ENCODE measurements at places on chromosomes 4 and X.

DNA sequence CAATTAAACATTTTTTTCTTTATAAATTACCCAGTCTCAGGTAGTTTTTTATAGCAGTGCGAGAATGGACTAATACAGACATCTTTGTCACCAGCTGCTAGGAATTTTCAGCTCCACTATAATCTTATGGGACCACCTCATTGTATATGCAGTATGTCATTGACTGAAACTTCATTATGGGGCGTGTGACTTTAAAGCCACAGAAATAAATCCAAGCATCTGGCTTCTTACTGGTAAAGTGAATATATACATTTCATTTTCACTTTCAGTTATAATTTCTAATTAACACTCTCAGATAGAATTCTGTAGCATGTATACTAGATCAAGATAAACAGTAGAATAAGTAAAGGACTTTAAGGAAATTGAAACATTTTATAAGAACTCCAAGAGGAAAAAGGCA is 21.9 kb downstream of the IL15 start:
- no peaks in the 10 kb centered on the region for H3K27me3 ChIP-seq
- no peaks in the 10 kb centered on the region for H3K36me3 ChIP-seq
- no peak overlapping the region for H3K27ac ChIP-seq
- H3K4me1 ChIP-seq, result no peaks in the 10 kb centered on the region
- DNase-seq, result no peak

GRCh38 chr4:73832651-73833237 is 3.7 kb upstream of the CXCL6 start:
- no peaks in the 10 kb centered on the region for H3K27me3 ChIP-seq
- peak; percentile 77 for DNase-seq
- peaks cover 18% of the 10 kb centered on the region for H3K4me1 ChIP-seq
- H3K36me3 ChIP-seq, result no peaks in the 10 kb centered on the region
- no peak overlapping the region for H3K4me3 ChIP-seq
- peak overlapping the region; percentile 90 for H3K27ac ChIP-seq

GRCh38 chr4:161256172-161256571 is 907.6 kb downstream of the FSTL5 start:
- H3K36me3 ChIP-seq, result no peaks in the 10 kb centered on the region
- no peaks in the 10 kb centered on the region for H3K27me3 ChIP-seq
- no peaks in the 10 kb centered on the region for H3K4me1 ChIP-seq
- DNase-seq, result no peak
- no peak overlapping the region for H3K27ac ChIP-seq
- no peak overlapping the region for H3K4me3 ChIP-seq

DNA sequence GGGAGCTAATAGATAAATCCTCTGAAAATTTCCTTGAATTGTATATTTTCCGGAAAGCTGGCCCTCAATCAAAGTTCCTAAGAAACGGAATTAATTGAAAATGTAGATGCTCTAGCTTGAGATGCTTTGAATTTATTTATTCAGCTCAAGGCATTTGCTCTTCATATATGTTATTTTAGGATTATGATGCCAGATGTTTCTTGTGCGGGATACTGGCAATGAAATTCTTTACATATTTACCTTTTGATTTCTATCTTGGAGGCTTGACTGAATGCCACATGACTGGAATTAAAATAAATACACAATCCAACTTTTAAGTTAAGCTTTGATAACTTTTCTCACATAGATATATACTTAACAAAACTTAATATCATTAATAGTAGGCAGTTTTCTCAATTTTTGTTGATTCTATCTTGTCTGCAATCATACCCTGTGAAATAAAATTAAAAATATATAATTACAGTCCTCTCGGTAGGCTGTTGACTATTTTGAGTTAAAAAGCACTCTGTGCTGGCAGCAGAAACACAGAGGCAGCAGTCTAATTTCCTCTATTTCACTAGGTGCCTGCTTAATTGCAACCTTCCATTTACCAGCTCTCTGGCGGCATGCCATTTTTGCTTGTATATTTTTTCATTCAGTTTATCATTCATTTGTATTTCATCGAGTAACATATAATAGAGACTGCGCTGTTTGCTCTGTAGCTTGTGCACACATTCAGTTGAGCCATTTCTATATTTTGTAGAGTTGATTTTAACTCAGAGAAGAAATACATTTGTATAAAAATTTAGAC is 991.5 kb downstream of the ADGRL3 start:
- DNase-seq, result no peak
- H3K36me3 ChIP-seq, result no peaks in the 10 kb centered on the region
- no peak overlapping the region for H3K4me3 ChIP-seq
- H3K4me1 ChIP-seq, result no peaks in the 10 kb centered on the region
- H3K27ac ChIP-seq, result no peak overlapping the region

GRCh38 chrX:121161501-121161933 is 114.1 kb downstream of the GLUD2 start:
- no peaks in the 10 kb centered on the region for H3K27me3 ChIP-seq
- H3K4me1 ChIP-seq, result peaks cover 28% of the 10 kb centered on the region
- DNase-seq, result peak; percentile 88

DNA sequence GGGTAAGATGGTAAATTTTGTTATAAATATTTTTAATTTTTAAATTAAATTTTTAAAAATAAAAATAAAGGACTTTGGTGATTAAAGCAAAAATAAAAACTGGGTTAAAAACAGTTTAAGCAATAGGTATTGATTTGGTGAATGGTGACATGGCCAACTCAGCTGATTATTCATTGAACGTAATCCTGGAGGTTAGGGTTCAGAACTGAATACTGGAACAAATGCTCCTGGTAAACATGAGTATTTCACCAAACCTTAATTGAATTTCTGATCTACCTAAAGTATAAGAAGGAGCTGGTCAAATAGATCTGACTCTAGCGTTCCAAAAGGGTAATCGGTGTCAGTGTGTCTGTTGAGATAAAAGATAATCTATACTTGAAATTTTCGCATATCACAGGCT is 141.8 kb downstream of the SHROOM3 start:
- no peaks in the 10 kb centered on the region for H3K27me3 ChIP-seq
- H3K36me3 ChIP-seq, result no peaks in the 10 kb centered on the region
- no peak overlapping the region for H3K4me3 ChIP-seq

- H3K4me1 ChIP-seq, result no peaks in the 10 kb centered on the region
- no peaks in the 10 kb centered on the region for H3K27me3 ChIP-seq
- no peak for DNase-seq
- H3K27ac ChIP-seq, result no peak overlapping the region
- no peaks in the 10 kb centered on the region for H3K36me3 ChIP-seq
Observed at GRCh38 chr4:65383589-65384305, 286.5 kb downstream of the EPHA5 start.

DNA sequence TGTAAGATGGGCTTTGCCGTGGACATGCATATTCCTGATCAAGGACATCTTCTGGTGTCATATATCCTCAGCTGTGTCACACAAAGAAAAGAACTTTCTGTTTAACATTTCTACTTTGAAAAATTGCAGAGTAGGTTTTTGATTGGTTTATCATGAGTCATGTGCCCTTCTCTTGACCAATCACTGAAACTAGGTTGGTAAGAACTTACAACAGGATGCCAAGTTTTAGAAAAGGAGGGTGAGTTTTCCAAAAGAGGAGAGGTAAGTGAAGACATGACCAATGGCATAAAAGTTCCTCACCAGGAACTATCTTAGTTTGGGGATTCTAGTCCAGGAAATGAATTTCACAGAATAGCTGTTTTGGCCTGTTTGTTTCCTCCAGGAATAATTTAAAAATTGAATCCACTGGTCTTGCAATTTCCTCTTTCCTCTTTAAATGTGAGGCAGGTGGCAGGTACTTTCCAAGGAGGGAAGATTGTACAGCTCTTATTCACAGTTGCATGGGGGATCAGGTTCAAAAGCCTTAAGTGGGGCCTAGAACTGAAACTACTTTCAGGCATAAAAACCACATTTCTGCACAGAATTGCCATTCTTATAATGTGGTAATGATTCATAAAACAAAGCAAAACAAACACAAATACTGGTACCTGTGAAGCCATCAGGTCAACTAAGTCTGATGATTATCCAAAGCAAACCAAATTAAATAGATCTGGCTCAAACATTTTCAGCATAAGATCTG is 1114.5 kb upstream of the LCORL start:
- H3K27me3 ChIP-seq, result no peaks in the 10 kb centered on the region
- no peaks in the 10 kb centered on the region for H3K4me1 ChIP-seq
- no peak overlapping the region for H3K4me3 ChIP-seq
- no peak overlapping the region for H3K27ac ChIP-seq
- no peak for DNase-seq

DNA sequence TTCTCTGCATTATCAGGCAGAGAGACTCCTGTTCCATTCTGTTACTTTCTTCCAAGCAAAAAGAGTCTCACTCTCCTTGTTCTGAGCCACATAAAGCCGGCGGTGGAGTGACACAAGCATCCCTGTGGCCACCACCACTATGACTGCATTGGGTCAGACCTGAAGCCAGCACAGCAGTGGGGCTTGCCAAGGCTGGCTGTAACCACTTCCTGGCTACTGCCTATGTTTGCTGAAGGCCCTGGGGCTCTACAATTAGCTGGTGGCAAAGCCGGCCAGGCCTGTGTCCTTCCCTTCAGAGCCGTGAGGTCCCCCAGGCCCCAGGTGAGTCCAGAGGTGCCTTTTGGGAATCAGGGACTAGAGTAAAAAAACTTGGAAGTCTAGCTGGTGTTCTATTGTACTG is 31.8 kb downstream of the PLAC8 start:
- DNase-seq, result no peak
- H3K36me3 ChIP-seq, result no peaks in the 10 kb centered on the region
- no peaks in the 10 kb centered on the region for H3K27me3 ChIP-seq
- H3K4me3 ChIP-seq, result no peak overlapping the region
- no peaks in the 10 kb centered on the region for H3K4me1 ChIP-seq
- no peak overlapping the region for H3K27ac ChIP-seq

- no peaks in the 10 kb centered on the region for H3K27me3 ChIP-seq
- H3K27ac ChIP-seq, result no peak overlapping the region
- no peak for DNase-seq
- H3K36me3 ChIP-seq, result no peaks in the 10 kb centered on the region
Observed at GRCh38 chr4:158155656-158156356, 17.0 kb downstream of the GASK1B start.

DNA sequence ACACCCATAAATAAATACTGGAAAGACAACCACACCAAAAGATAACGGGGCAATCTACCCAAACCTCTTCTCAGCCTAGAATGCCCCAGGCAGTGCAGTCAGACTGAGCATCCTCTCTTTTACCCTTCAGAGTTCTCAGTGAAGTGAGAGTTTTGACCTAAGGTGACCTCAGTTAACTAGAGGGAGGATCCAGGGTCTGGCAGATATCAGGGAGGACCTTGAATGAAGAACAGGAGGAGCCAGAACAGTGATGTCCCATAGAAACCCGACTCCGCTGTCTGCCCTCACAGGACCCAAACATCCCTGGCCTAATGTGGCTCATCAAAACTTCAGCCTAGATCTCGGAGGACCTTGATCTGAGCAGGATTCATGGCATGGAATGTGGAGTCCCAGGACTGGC is at the start of gene MAGEB3:
TSS of gene MAGEB3 (plus strand) at position 263 of the 400 bp plus-strand sequence. CDS start 5,268 bp downstream, outside the sequence.
- no peaks in the 10 kb centered on the region for H3K27me3 ChIP-seq
- H3K4me1 ChIP-seq, result no peaks in the 10 kb centered on the region
- no peak within 1 kb of the TSS for H3K4me3 ChIP-seq
- no peak for DNase-seq
- H3K27ac ChIP-seq, result no peak within 1 kb of the TSS
- no peaks in the 10 kb centered on the region for H3K36me3 ChIP-seq

- no peak overlapping the region for H3K4me3 ChIP-seq
- H3K4me1 ChIP-seq, result no peaks in the 10 kb centered on the region
- DNase-seq, result no peak
- H3K36me3 ChIP-seq, result no peaks in the 10 kb centered on the region
- H3K27ac ChIP-seq, result no peak overlapping the region
Observed at GRCh38 chr4:65667506-65668041, 2.7 kb downstream of the EPHA5 start.

GRCh38 chr4:80362578-80363181 is 27.1 kb downstream of the CFAP299 start:
- H3K36me3 ChIP-seq, result no peaks in the 10 kb centered on the region
- H3K4me1 ChIP-seq, result no peaks in the 10 kb centered on the region
- no peak overlapping the region for H3K27ac ChIP-seq
- no peak overlapping the region for H3K4me3 ChIP-seq
- no peaks in the 10 kb centered on the region for H3K27me3 ChIP-seq

DNA sequence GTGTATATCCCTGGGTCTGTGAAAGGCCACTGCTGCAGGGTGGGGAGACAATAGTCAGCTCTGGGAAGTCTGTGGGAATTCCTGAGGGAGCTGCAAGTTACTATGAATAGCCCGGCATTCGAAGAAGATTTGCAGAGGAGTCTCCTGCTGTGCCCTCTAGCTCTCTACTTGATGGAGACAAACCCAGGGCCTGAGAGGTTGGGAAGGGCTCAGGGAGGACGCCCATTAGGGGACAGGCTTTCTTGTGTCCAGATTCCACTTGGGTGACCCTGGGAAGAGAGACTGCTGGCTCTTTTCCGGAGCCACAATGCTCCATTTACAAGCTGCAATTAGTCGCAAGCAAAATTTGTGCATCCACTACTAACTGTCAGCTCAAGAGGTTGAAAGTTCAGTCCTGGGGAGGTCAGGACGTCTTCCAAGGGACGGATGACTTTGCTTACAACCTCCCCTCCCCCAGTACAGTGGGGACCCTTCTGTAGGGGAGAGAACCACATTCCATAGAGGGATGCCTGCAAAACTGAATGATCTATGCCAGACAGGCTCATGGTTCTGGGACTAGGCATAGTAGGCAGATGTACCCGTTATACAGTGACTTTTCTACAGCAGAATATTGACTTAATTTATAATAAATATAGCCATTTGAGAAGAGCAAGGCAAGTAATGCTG is 48.2 kb upstream of the PHOX2B start:
- H3K4me3 ChIP-seq, result no peak overlapping the region
- no peak overlapping the region for H3K27ac ChIP-seq
- no peaks in the 10 kb centered on the region for H3K4me1 ChIP-seq
- no peaks in the 10 kb centered on the region for H3K27me3 ChIP-seq

DNA sequence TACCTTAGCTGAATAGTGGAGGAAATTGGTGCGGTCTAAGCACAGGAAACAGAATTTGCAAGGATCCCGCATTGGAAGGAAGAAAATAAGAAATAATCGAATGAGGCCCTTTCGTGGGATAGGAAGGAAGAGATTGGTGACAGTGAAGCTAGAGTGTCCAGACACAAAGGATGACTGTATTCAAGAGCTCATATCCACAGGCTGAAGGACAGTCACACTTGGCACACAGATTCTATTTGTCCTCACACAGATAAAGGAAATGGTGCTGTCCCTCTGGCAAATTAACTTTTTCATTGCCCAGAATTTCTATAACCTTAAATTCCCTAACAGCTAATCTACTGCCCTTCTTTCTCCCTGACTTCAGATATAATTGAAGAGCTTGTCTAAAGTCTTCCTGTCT is 2188.9 kb upstream of the TENM3 start:
- H3K36me3 ChIP-seq, result no peaks in the 10 kb centered on the region
- H3K27ac ChIP-seq, result no peak overlapping the region
- H3K4me3 ChIP-seq, result no peak overlapping the region
- H3K27me3 ChIP-seq, result no peaks in the 10 kb centered on the region

Measured in K562 (cell line).